ENCODE measurements at places on chromosomes 3 and 15.

DNA sequence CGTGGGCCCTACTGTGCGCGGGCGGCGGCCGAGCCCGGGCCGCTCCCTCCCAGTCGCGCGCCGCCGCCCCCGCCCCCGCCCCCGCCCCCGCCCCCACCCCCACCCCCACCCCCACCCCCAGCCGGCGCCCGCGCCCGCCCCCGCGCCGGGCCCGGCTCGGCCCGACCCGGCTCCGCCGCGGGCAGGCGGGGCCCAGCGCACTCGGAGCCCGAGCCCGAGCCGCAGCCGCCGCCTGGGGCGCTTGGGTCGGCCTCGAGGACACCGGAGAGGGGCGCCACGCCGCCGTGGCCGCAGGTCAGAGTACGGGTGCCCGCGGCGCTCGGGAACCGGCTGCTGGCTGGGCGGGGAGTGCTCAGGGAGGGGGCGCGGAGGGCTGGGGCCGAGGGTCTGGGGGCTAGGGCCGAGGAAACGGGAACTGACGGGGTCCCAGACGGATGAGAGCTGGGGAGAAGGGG lies 1.1 kb upstream of the PPARG start:
- DNase-seq = no peak

DNA sequence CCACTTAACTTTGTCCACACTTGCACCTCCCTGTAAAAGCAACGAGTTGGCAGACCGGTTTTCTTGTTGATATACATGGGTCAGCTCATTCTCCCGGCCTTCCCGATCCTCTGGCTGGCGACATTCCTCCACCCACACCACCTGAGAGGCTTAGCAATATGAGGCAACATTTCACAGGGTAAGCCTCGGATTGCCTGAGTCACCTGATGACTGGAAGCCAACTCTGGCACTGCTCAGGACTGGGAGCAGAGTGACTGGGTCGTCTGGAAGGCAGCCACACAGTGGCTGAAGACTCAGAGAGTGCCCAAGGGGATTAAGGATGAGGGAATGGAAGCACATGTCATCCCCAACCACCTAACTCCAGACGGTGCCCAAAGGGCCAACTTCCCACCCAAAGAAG lies 9.8 kb downstream of the HOMER2 start:
- DNase-seq = no peak

DNA sequence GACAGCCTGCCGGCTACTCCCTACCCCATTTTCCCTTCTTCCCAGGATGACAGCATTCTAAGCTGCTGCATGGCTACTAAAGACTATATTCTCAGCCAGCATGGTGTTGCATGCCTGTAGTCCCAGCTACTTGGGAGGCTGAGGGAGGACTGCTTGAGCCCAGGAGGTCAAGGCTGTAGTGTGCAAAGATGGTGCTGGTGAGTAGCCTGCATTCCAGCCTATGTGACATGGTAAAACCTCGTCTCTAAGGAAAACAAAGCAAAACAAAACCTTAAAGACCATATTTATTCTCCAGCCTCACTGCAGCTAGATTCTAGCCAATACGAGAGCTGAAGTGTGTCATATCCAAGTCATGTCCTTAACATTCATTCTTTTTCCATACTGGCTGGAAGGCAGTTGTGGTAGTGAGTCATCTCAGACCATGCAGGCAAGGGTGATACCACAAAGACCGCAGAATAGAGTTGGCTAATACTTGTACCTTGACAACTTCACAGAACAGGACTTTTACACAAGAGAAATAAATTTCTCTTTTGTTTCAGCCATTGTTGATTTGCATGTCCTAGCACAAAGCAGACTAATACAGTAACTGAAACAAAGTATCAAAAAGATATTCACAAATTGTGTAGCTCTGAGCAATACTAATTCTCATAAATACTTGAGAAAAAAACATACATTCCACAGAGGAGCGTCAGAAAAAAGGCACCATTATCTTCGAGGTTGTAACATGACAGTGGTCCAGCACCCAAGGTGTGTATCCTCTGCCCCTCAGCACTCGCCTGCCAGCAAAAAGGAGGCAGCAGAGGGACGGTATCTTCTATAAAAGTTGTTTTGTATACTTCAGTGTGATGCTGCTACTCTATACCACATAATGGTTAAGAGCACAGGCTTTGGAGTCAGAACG lies 14.8 kb downstream of the PBRM1 start:
- no peak for DNase-seq

DNA sequence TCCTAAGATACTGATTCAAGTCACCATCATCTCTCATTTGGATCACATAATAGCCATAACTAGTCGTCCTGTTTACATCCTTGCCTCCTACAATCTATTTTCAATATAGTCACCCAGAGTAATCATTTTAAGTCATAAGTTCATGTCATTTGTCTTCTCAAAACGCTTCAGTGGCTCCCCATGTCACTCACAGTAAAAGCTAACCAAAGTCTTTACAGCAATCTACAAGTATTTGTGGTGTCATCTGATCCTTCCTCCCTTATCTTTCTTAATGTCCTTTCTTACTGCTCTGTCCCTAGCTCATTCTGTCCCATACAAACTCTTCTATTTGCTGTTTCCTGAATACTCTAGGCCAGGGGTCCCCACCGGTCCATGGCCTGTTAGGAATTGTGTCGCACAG lies 28.8 kb downstream of the GBE1 start:
- DNase-seq = no peak

- no peak for DNase-seq
These were observed 675 bp downstream of the PSMD6 start for GRCh38 chr3:64022451-64023186.

DNA sequence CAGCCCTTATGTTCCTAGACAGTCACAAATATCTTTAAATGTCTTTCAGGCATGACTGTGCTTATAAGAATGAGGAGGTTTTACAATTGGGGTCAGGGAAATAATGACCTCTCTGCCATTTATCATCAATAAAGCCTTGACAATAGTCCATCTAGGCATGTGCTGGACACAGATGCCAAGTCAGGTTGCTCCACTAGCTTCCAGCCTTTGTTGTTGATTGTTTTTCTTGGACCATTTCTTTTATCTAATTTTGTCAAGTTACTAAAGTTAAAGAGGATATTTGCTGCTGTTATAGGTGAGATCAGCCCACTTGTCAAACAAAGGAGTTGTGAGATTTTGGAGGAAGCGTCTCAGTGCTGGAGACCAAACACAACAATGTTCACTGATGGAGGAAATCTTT lies 628.0 kb downstream of the ROBO2 start:
- DNase-seq = no peak

DNA sequence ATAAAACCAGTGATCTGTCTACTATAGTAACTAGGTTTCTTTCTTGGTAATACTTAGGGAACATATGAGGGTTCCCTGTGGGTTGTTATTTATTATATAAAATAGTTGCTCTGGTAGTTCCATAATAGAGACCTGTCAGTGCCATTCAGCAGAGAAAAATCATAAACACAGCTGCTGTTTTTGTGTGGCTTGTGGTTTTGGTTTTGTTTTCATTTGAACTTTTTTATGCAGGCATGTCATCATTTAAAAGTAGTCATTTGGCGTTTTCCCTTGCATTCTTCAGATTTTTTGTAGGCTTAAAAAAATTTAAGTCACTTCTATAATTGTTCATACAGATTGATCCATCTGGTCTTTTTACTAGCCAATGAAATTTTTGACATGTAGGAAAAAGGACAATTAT lies 47.9 kb downstream of the PIK3CA start:
- DNase-seq = no peak

GRCh38 chr3:122635789-122636188 lies 44.9 kb upstream of the PARP14 start:
- no peak for DNase-seq

DNA sequence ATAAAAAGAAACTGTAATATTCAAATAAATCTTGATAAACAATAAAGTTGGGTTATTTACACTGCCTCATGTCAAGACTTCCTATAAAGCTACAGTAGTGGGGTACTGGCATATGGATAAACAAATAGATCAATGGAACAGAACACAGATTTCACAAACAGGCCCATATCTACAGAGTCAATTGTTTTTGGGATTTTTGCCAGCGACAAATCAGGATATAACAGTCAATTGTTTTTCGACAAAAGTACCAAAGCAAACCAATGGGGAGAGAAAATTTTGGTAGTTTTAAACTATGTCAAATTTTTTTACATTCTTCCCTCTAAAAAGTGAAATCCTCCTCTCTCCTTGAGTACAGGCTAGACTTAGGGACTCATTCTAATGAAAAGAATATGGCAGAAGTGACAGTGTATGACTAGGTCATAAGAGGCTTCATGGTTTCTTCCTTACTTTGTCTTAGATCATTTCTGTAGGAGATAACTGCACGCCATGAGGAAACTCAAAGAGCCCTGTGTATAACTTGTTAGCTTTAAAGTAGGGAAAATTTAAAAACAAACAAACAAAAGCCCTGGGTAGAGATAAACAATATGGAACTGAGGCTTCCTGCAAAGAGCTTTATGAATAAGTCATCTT lies 16.9 kb downstream of the IP6K1 start:
- DNase-seq = no peak

- DNase-seq = no peak
These were observed 83.4 kb downstream of the DCLK3 start for GRCh38 chr3:36680952-36681351.

DNA sequence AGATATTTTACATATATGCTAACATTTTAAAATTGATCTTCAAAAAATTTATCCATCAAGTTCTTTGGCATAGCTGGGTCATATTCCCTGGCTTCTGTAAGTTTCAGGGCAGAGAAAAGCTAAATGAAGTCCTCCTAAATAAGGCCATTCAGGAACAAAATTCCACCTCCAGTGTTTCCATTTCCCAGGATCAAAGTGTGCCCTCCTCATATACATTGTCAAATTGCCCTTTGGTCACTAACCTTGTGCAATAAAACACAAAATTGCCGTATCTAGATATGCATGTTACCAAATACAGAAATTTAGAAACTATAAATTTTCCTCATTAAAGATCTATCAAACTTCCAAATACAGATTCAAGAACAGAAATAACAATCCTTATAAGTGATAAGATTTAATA lies 10.6 kb downstream of the CEP152 start:
- no peak for DNase-seq

GRCh38 chr15:45640616-45641015 lies 5.8 kb downstream of the SQOR start:
- no peak for DNase-seq

DNA sequence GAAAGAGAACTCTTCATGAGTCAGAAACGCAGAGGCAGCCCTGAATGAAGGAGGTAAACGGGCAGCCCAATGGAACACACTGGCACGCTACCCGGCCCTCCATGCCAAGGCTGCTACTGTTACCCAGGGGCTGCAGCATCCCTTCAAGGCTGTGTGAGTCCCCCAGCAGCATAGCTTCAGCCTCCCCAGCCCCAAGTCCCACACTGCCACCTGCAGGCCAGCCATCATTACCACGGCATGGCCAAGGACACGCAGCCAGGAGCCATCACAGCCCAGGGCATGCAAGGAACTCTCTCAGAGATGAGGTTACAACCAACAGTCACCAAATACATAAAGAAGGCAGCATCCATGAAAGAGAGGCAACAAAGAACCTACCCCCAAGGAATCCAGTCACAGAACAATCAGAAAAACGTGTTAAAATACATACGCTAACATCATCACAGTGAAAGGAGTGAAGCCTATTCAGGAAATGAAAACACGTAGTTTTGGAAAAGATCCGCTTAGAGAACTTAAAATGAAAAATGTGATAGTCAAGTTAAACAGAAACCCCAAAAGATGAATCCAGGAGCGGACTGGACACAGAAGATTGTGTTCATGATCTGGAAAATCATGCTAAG lies 22.4 kb downstream of the PLA2G4F start:
- DNase-seq = peak; percentile 15

GRCh38 chr3:144409319-144409718 lies 437.7 kb downstream of the DIPK2A start:
- DNase-seq = no peak

DNA sequence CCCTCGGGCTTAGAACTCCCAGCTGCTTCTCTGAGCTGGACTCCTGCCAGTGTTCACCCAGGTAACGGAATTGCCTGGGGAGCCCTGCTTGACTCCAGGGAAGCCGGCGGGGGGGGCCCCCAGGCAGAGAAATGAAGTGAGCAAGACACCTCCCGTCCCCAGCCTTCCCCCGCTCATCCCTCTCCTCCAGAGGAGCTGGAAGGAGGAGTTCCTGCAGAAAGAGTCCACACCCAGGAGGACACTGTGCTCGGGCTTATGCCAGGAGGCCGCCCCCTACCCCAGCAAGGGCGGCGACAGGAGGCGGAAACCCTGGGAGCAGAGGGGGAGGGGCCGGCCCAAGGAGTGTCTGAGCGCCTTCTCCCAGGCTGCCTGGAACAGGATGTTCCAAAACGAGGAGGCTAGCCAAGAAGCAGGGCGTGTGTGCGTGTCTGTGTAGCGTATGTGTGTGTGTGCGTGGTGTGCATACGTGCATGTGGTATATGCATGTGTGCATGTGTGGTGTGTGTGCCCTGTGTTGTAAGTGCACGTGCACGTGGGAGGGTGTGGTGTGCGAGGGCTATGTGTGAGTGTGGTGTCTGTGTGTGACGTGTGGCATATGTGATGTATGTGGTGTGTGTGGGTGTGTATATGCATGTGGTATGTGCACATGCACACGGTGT lies 511.3 kb downstream of the SHQ1 start:
- peak; percentile 32 for DNase-seq

Measured in NCI-H1092 (cell line).